ENCODE measurements at places on chromosomes 16 and 17.

DNA sequence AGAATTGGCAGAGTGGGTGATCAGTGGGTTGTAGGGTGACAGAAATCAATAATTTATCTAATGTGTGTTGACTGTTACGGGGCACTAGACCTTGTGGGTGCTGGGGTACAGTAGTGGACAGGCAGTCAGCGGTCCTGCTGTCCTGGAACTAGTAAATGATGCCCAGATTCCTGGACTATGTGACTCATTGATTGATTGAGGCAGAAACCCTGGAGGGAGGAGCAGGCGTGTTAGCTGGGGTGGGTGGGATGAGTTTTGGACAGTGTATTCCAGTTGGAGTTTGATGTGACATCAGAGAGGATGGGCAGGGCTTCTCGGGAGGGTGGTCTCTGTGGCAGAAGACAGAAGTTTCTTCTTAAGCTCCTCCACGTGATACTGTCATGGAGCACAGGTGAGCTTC lies 24.4 kb downstream of the PRMT7 start:
- DNase-seq: no peak

DNA sequence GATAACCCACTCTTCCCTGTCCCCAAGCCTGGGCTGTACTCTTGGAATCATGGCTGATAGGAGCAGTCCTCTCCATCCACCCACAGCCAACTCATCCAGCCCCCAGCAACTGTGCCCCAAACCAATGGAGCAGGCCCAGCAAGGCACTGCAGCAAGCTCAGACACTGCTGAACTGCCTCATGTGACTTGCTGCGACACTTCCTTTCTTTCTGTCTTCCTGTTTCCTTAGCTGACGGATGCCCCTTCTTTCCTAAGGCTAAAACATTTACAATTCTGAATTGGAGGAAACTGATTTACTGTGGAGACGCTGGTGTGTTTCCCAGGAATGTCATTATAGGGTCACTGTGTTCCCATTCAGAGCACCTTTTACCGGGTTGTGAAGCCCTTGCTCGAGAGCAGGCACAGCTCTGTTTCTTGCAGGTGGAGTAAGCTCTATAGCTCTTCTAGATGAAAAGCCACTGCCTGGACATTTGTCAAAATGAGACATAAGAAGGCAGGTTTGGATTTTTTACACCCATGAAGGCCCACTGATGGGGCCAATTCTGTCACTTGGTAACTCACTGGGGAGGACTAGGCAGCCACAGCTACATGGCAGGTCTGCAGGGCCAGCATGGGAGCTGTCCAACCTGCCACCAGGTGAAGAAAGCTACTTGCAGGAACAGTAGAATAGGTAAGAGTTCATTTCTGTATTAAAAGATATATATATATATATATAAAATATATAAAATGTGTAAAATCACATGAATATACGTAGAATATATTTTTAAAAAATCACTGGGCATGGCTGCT lies 27.4 kb downstream of the TMEM11 start:
- DNase-seq: no peak

DNA sequence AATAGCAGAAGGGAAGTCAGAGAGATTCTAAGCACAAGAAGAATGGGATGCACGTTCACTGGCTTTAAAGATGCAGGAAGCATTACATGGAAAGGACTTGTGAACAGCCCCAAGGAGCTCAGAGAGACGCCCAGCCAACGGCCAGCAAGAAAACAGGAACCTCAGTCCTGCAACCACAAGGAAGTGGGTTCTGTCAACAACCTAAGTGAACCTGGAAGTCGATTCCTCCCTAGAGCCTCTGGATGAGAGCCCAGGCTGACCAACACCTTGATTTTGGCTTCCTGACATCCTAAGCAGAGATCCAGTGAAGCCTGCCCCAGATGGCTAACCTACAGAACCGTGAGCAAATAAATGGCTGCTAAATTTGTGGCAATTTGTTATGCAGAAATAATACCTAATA lies 24.5 kb downstream of the GPR142 start:
- DNase-seq: no peak

GRCh38 chr16:12626411-12626810 lies 177.3 kb downstream of the CPPED1 start:
- DNase-seq: no peak

- no peak for DNase-seq
These were observed 4.1 kb downstream of the KRT31 start for GRCh38 chr17:41393294-41393693.

GRCh38 chr17:10748531-10749181 lies 18.8 kb upstream of the TMEM220 start:
- no peak for DNase-seq

GRCh38 chr17:49899191-49899485 lies 51.3 kb upstream of the TAC4 start:
- no peak for DNase-seq

GRCh38 chr16:8712589-8713361 lies 38.4 kb downstream of the ABAT start:
- DNase-seq: peak; percentile 79

- no peak for DNase-seq
These were observed 300.2 kb upstream of the N4BP1 start for GRCh38 chr16:48910214-48910613.

- DNase-seq: no peak
These were observed 10.7 kb upstream of the ATP2A3 start for GRCh38 chr17:3974980-3975379.

- no peak for DNase-seq
These were observed 14.2 kb downstream of the OSBPL7 start for GRCh38 chr17:47807421-47807820.

DNA sequence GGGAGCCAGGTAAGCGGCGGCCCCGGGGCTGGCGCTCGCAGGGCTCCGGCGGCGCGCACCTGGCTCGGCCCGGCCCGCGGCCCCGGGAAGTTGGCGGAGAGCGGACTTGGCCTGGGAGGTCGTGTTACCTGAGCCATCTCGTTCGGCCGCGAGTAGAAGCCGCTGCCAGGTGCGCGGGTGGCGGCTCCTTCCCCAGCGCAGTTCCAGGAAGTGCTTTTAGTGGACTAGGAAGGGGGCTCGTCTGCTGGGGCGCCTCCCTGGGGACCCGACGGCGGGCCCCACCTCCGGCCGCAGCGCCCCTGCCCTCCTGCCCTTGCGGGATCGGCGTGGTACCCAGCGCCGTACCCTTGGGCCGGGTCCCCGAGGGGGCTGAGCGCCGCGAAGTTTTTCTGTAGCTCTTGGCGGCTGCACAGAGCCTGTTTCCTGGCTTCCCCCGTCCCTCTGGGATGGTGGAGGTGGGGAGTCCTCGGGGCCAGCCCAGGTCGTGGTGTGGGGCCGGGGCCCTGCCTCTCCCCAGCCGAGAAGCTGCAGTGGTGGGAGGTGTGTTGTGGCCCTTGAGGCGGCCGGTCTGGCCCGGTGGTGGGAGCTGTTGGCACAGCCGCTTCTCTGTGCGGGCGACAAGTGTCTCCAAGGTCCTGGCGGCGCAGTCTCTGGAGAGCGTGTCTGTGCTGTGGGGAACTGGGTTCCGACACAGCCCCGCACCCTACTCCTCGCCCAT lies 96.9 kb downstream of the RAB11FIP4 start:
- no peak for DNase-seq

DNA sequence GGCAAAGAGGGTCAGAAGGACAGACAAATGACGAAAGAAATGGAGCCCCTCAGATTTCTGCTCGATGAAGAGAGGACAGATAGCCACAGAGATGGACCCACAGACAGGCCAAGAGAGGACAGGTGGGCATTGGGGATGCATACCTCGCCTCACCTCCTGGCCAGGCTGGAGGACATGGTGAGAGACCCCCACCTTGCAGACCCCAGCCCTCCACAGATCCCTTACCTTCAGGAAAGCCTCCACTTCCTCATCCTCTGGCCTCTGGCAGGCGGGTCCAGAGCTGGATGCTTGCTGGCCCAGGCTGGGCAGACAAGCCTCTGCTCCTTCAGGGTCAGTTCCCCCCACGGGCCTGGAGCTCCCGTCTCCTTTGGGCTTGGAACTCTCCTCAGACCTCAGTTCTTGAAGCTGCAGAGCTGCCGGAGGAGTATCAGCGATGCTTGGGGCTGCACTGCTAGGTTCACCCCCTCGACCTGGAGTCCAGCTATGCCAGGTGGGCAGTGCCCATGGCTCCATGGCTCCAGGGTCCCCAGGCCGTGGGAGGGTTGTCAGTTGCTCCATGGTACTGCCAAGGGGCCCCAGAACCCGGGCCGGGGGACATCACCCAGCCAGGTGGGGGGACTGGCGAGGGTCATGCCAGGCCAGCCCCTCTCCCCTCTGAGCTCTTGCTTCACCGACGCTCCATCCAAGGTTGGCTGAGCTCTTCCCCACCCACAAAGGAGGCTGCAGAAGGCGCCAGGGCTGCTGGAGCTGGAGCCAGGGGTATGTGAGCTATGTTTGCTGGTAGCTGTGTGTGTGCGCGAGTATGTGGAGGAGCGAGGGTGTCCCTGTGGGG lies 1.0 kb downstream of the TSPOAP1 start:
- DNase-seq: no peak

DNA sequence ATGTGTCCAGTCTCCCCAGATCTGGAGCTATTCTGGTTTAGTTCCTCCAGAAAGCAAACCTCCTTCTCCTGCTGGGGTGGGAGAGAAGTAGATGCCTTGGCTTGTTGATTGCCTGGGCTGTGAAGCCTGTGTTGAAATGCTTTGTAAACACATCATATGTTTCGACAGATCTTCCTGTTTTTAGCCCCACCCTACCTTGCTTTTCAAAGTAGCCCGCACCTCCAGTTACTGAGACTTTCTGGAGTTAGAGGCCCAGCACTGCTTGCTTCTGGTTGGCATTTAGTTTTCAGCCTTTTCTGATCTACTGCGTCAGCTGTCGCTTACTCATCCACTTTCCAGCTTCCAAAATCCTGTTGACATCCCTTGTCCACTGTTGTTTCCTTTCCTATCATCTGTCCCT lies 17.9 kb upstream of the NDEL1 start:
- DNase-seq: no peak

GRCh38 chr16:10827691-10828341 lies 9.2 kb upstream of the TVP23A start:
- no peak for DNase-seq

- no peak for DNase-seq
These were observed 262.6 kb downstream of the SLC39A11 start for GRCh38 chr17:72829883-72830282.

GRCh38 chr16:3698941-3699340 lies 18.4 kb downstream of the TRAP1 start:
- no peak for DNase-seq

DNA sequence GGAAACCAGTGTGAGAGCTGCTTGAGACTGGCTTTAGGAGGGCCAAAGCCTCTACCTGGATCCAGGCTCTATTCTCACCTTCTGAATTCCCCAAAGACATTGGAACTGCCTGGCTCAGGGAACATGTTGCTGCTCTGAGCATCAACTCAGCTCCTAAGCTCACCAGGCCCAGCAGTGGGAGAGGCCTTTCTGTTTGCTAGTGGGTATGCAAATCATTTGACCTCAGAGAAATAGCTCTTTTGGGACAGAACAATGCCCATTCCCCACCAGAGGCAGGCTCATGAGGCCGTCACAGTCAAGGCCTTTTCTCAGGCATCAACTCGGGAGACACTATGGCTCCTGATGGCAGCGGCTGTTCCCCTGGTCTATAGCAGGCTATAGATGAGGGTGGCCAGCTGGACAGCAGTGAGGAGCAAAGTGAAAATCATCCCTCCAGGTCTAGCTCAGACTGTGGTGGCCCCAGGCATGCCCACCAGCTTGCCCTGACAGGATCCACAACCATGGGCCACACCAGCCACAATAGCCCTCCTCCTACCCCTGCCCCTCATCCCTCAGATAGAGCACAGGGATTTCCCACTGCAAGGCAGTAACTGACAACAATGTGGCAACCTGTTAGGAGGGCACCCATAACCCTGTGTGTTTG lies 30.4 kb upstream of the GFOD2 start:
- DNase-seq: no peak

DNA sequence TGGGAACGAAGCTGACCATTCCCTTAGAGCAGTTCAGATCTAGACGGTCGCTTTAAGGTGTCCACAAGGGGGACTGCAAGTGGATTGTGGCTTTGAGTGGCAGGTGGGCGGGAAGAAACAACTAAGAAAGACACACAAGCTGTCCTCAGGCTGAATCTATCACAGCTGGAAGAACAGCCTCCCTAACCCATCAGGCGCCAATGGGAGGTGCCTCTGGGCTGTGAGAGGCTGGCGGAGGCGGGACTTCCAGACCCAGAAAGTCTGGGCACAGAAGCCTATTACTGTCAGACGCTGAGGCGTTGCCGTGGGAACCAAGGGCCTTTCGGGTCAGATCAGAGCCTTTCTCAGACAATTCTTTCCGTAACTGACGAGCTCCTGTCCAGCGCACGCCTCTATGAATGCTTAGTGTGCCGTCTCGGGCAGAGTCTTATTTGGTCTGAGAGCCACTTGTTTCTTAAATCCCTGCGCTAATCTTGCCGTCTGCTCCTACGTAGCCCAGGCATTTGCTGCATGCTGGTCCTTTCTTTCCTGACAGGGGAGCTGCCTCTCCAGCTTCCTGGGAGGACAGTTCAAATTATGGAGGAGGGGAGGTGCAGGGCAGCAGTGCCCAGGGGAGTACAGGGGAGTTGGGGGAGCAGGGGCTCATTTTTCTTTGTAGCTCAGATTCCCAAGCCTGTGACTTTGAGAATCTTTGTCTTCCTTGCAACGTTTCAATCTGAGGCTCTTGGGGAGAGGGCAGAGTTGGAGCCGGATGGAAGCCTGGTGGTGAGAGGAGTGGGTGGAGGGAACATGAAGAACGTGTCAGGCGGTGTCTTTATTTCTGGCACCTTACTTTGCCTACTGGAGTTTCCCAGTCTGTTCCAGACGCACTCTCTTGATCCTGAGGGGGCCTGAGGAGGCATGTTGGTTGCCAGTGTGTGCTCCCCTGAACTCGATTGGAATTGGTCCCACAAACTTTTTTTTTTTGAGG lies 618.7 kb downstream of the KCNJ18 start:
- DNase-seq: peak; percentile 41

DNA sequence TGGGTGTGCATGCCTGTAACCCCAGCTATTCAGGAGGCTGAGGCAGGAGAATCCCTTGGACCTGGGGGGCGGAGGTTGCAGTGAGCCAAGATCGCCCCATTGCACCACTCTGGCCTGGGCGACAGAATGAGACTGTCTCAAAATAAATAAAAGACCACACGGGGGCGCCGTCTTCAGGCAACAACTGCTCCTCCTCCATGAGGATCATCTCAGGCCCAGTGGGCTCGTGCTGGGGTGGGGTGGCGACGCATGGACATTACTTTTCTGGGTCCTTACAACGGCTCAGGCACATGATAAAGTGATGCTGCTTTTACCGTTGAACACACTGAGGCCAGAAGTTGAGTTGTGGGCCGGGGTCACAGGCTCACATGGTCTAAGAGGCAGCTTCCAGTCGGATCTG lies 56.2 kb downstream of the PRMT7 start:
- no peak for DNase-seq

DNA sequence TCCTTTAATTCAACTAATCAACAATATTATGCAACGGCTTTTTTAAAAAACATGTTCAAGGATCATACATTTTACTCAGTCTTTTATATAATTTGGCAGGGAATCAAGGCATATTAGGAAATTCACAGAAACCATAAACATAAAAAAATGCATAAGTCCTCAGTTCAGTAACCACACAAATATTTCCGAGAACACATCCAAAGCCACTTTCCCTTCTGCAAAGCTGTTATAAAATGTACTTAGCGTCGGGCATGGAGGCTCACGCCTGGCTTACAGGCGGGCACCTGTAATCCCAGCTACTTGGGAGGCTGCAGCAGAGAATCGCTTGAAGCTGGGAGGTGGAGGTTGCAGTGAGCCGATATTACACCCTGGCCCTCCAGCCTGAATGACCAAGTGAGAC lies 9.7 kb upstream of the ZC3H7A start:
- DNase-seq: no peak
